ENCODE measurements at places on chromosomes 16 and 17.

DNA sequence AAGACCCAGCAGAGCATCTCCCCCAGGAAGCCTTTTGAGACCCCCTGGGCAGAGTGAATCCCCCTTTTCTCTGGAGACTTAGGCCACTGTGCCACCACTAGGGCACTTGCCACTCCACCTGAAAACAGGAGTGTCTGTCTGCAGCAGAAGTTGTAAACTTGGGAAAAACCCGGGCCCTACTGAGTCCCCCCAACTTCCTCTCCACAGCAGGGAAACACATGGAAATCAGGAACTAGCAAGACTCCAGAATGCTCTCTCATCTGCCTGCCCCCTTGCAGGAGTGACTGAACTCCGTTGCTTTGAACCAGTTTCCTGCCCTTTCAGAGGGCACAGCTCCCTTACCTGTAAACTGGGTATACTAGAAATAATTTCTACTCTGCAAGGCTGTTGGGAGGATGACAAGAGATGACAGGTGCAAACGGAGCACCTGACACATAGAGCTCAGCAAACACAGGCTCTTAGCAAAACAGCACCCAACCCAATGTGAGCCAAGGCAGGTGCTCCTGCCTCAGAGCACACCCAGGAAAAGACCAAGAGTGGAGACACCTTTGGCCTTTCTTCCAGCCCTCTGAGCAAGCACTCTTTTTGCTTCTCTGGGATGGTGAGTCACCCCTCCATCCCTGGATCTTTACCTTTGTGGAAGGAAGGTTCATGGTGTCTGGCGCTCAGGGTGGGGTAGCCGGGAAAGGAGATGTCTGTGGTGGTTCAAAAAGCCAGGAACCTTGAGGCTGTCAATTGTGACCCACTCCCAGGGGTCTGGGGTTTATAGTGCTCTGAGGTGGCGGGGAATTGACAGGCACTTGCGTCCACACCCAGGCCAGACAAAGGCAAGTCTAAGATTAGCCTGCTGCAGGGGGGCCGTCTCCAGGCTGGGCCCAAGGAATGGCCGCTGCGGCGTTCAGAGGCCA is at the start of gene HCRT:
TSS of gene HCRT (minus strand) at position 740 of the 908 bp plus-strand sequence. CDS start at position 653, 87 bp downstream.
- no peak for DNase-seq

GRCh38 chr17:44502598-44503146 is 534 bp downstream of the GPATCH8 start:
- peak; percentile 13 for DNase-seq

DNA sequence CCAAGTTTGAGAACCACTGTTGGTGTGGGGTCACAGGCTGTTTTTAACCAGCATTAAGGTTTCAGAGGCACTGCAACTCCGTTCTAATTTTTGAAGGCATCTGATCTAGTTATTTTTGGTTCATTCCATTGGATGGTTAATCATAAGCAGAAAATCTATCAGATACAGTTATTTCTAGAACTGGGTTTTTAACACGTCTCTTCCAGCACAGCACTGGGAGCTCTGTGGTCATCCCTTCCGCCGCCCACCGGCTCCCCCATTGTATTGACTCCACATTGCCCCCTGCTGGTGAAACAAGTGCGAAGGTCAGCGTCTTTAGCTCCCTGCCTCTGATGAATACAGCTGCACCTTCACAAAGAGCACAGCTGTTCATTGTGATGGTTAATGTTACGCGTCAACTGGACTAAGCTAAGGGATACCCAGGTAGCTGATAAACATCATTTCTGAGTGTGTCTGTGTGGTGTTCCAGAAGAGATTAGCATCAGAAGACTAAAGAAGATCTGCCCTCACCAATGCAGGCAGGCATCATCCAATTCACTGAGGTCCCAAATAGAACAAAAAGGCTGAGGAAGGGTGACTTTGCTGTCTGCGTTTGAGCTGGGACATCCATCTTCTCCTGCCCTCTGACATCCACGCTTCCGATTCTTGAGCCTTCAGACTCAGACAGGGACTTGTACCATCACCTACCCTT is 8.5 kb downstream of the CCL18 start:
- DNase-seq: no peak

- peak; percentile 29 for DNase-seq
These were observed 781 bp downstream of the ARHGDIA start for GRCh38 chr17:81870131-81870980.

GRCh38 chr17:69460963-69461922 is 46.7 kb downstream of the MAP2K6 start:
- no peak for DNase-seq
